Stromal cell of bone marrow (primary cell): ENCODE measurements at places on chromosomes 6 and 20.

GRCh38 chr6:11604215-11604614 is 66.7 kb downstream of the TMEM170B start:
- DNase-seq: no peak

- DNase-seq: no peak
These were observed 324.2 kb downstream of the NRN1 start for GRCh38 chr6:5682530-5682929.

GRCh38 chr6:38796850-38797249 is 81.7 kb downstream of the DNAH8 start:
- DNase-seq: no peak

GRCh38 chr6:89888138-89888514 is 6.1 kb upstream of the GJA10 start:
- DNase-seq: no peak

- DNase-seq: no peak
These were observed 3.7 kb upstream of the ARID1B start for GRCh38 chr6:156773476-156773875.

DNA sequence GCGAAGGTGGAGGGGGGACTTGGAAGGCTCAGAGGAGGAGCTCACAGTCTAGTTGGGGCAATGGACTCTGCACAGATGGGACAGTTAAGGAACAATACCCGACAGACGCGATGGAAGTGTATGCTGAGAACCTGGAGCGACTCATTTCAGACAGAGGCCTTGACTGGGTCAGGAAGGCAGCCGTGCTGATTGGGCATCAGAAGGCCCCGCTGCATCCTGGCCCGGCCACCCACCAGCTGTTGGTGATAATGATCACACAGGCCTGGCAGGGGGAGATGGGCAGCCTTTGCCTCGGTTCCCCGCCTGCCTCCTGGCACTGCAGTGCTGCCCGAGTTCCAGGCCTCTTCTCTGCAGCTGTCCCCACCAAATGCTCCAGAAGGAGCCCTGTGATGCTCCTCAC is 62.4 kb downstream of the MDGA1 start:
- DNase-seq: no peak

DNA sequence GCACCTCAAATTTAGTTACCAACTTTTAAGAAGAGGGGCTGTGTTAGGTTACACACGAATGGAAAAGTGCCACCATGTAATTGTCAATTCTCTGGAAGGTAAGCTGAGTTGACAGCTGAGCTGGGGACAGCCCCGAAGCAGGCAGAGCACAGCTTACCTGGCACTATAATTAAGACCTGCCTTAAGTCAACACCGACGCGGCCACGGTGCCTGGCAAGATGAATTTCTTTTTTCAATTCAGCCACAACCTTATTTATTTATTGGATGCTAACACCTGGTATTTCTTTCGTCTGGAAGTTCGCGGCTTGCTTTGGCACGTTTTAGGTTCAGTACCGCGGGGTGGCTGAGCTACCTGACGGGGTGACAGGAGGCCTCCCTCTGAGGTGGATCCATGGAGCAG is 40.6 kb upstream of the NFATC2 start:
- DNase-seq: no peak

DNA sequence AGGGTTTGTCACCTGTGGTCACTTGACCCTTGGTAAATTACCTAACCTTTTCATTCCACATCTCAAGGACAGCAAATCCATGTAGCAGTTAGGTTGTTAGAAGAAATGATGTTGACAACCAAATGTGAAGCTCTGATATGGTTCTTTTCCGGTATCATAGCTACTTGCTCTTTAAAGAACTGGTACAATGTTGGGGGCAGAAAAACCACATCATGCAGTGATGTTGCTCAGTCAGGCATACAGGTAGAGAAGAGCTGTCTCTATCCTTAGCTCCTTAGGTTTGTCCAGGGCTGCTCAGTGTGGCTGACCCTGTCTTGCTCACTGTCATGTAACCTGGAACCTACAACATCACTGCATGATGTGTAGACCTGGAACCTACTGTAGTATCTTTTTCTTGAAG is 135.5 kb downstream of the LRRC1 start:
- DNase-seq: no peak

DNA sequence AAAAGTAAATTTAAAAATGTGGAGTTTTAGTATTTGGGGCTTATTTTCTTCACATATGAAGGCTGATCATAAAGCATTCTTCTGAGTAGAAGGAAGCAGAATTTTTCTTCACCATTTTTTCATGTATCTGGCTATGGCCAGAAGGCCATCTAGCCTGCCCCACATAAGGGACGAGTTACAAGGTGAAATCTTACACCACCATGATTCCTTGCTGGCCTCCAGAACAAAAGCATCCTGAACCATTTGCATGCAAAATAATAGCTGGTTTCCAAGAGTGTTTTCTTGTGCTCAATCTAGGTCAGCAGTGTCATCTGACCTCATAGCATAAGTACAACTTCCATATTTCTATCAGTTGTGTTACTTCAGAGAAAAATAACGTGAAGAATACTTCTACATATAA is 93.1 kb downstream of the BMP5 start:
- no peak for DNase-seq

- no peak for DNase-seq
These were observed 206.8 kb upstream of the SLC35B3 start for GRCh38 chr6:8642131-8642530.

- DNase-seq: no peak
These were observed 140.1 kb upstream of the LRFN2 start for GRCh38 chr6:40727271-40727670.

- DNase-seq: no peak
These were observed 522.9 kb downstream of the CDH26 start for GRCh38 chr20:60480950-60481742.

GRCh38 chr20:31707994-31708735 is 14.5 kb downstream of the BCL2L1 start:
- no peak for DNase-seq

GRCh38 chr6:105326216-105326615 is 76.7 kb downstream of the PREP start:
- DNase-seq: peak; percentile 68

DNA sequence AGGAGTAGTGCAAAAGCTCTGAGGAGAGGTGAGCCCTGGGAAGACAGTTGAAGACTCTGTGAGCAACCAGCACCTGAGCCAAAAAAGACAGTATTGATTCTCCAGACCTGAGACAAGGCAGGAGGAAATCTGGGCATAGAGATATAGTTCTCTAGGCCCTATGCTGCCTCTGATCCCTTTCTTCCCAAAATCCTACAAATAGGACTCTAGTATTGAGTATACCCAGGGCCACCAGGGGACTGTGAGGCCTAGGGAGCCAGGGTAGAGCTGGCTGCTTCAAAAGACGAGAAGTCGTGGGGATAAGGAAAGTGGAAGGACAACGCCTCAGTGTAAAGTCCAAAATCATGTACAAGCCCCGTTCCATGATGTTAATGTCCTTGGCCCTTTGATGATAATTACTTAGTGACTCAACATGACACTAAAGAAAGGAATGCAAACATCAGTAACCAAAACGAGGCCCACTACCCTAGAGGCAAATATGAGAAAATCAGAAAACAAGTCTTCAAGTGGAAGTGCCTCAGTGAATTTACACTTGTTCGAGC is 197.3 kb upstream of the PROKR2 start:
- no peak for DNase-seq

- DNase-seq: no peak
These were observed 242.7 kb downstream of the MYLK4 start for GRCh38 chr6:2508071-2508470.

DNA sequence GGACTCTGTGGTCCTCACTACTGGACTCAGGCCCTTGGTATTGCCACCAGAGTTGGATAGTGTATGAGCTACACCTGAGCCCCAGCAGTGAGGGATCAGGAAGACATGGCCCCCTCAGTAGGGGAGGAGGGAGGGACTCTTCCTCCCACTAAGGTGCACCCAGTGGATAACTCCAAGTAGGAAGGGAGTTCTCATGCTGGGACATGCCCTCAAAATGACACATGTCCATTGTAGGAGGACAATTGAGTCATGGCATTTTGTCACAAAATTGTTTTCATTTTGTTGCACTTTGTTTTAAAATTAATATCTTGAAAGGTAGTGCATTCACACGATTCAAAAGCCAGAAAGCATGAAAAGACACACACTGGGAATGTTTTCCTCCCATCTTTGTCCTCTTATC is 127.2 kb downstream of the FOXO3 start:
- no peak for DNase-seq

DNA sequence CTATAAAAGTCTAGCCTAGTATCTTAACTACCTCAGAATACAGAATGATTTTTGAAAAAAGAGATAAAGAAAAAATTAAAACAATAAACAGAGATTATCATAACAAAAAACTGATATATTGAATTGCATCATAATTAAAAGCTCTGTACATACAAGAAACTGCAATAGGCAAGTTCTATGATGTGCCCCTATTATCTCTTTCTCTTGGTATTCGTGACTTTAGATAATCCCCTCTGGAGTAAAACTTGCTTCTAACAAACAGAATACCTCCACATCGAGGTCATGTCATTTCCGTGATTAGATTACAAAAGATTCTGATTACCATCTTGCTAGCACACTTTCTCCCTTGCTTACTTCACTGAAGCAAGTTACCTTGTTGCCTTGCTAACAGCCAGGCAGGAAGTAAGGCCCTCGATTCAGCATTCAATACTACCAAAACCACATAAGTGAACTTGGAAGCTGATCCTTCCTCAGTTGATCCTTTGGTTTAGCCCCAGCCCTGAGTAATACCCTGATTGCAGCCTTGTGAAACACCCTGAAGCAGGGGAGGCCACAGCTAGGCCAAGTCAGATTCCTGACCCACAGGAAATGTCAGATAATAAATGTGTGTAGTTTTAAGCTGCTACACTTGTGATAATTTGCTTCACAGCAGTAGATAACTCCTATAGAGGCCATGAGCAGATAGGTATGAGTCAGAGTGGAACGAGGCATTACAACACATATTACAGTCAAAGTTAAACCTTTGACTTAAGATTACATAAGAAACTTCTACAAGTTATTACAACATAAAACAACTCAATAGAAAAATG is 53.7 kb upstream of the TMX4 start:
- DNase-seq: peak; percentile 66

DNA sequence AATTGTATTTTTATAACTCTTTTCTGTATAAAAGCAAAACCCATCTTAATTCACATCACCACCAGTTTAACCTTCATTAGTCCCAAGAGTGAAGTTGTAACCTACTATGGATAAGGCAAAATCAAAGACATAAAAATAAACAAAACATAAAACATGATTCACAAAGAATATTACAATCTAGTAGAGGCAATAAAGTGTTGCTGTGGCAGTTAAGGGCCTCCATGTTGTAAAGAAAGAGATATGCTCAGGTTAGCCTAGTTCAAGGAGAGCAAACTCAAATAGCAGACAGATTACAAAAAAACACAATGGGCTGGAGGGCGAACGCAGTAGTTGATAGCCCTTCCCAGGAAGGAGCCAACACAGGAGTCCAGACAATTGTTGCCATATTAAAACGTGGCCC is 13.4 kb downstream of the LGSN start:
- DNase-seq: no peak

- DNase-seq: no peak
These were observed 1.2 kb downstream of the FOXO3 start for GRCh38 chr6:108561742-108562502.

DNA sequence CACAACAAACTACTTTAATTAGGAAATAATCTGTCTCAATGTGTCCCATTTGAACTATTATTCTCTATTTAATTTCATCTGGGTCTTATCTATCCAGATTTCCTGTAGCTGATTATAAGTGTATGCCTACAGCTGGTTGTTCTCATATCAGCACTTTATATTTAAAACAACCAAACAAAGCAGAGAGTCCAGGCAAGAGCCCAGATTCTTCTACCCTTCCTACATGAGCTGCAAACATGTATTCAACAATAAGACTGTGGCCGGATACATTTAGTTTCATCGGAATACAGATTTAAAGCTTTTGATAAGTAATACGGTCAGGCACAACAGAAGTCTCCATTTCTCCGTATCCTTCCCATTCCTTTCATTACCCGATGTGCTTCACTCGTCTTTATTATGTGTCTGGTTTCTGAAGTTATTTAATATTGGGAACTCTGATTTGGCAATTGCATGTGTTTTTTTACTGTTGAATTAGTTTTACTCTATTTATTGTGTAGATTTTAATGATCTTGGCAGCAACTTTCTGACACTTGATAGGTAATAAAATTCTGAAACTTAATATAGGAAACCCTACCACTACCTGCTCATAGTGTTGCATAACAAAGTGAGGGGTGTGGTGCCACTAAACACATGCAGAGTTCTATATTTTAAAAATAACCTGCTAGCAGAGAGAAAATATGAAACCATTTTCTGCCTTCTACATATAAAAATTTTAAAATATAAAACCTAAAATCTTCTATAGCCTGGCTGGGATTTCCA is 653.5 kb upstream of the PTCHD4 start:
- DNase-seq: no peak

DNA sequence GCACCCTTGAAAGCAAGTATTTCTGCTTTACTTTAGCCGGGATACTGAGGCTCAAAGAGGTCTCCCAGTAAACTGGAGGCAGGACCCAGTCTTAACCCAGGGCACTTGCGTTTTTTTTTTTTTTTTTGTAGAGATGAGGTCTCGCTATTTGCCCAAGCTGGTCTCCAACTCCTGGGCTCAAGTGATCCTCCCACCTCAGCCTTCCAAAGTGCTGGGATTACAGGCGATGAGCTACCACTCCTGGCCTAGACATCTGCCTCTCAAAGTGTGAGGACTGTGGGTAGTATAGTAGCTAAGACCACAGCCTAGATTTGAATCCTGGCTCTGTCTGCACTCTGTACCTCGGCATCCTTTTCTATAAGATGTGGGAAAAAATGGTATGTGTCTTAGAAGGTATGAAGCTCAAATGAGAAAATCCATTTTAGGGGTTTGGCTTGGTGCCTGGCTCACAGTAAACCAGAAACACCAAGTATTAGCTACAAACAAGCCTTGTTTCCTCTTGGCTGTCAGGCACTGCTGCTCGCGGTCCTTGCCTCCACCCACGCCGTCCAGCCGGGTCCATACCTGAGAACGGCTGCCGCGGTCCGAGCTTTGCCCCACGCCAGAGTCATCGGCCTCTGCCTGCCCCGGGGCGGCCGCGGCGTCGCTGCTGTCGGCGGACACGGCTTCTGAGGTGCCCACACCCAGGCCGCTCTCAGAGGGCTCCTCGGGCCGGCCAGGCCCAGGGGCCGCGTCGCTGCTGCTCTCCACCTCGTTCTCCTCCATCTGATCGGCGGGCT is 1.2 kb downstream of the ZNF335 start:
- no peak for DNase-seq

DNA sequence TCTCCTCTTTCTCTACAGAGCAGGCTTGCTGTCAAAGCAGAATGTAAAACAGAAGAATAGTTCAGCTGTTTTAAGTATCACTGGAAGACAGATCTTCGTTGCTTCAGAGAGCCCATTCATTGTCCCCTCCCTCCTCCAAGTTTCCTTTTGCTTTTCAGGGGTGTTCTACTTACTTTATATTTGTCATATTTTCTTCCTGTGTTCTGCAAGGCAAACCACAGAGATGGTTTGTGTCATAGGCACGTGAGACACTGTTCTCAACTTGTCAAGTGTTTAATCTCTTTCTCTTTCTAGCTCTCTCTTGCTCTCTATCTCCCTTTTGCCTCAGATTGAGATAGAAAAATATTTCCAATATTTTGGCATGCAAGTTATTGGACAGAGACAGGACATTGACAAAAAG is 228.9 kb upstream of the DEFB112 start:
- no peak for DNase-seq

- no peak for DNase-seq
These were observed 24.2 kb upstream of the TAGAP start for GRCh38 chr6:159068904-159069578.
